ENCODE measurements at places on chromosomes 5 and 9.

DNA sequence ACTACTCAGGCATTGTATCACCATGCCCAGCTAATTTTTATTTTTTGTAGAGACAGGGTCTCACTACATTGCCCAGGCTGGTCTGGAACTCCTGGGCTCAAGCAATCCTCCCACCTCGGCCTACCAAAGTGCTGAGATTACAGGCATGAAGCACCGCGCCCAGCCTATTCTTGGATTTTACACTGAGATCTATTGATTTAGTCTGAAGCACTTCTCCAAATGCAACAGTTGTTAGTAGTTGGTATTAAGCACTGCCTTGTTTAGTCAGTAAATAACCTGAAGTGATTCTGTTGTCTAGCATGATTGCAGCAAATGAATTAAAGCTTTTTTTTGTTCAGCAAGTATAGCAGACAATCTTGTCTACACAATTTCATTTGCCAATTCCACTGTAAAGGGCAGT, 8.9 kb upstream of the CCNB1 start:
- DNase-seq: no peak

- no peak for DNase-seq
Observed at GRCh38 chr5:110846398-110847001, 107.7 kb downstream of the SLC25A46 start.

DNA sequence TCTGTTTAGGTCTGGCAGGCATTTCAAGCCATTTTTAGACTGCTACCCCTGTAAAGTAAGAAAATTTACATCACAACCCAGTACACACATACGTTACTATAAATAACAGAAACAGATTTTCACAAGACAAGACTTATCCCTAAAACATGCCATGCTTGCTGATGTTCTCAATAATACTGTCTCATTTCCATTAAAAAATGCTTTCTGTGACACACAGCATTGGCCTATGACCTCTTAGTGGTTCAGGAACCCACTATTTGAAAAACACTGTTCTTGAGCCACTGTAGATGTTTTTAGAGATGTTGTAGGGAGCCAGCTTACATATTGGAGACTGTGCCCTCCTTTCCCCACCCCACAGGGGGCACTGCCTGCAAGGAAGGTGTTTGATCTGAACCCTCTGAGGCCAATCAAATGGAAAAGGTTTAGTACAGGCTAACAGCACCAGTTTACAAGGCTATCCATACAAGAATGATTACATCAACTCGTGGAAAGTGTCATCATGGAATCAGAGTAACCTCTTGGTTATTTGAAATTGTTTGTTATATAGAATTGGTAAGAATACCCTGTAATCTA, 30.8 kb downstream of the ZSWIM6 start:
- DNase-seq: no peak

- no peak for DNase-seq
Observed at GRCh38 chr5:80008995-80009765, 18.1 kb upstream of the MTX3 start.

GRCh38 chr5:164504141-164504772, 998.8 kb downstream of the MAT2B start:
- DNase-seq: peak; percentile 56

DNA sequence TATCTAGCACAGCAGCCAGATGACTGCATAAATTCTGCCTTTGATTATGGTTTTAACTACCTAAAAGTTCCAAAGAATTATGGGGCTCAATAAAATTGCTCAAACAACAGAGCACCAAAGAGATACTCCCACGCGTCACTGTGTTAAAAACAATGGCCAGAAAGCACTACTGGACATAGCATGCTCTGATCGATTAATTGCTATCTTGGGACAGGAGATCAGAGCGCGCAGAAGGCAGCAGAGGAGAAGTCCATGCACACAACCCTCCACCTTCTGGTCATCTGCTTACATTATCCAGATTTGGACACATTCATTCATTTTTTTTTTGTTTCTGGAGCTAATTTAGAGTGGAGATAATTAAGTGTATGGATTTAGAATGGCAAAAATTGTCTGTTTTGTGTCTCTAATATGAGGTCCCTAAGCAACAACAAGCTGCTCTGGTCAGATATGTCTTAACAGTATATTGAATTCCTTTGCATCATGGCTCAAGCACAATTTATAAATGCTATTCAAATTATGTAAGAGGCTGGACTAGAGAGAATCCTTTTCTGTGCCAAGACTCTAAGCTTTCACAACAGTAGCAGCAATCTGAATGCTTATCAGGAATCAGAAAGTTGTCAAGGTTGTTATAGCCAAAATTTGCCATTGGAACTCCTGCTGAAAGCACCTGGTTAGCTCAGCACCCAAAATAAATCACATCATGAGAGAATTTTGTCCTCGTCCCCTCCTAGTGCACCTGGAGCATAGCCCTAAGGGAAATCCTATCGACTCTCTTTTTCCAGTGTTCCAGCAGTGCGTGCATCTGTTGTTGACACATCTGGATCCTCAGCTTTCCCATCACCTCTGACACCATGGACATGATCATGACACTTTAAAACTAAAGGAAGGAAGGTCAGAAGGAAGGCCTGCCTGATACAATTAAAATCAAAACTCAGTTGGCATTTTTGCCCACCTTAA, 98.6 kb upstream of the HMHB1 start:
- DNase-seq: peak; percentile 79

Data from amniotic epithelial cell (primary cell).